CD4-positive, CD25-positive, alpha-beta regulatory T cell (primary cell): ENCODE measurements at places on chromosomes 6 and 20.

- no peak for DNase-seq
Measured at GRCh38 chr6:29602564-29603361, 17.8 kb downstream of the OR2H2 start.

GRCh38 chr6:12291071-12291838 lies 1.1 kb downstream of the EDN1 start:
- DNase-seq, result no peak

GRCh38 chr6:147700436-147701209 lies 192.1 kb downstream of the SAMD5 start:
- DNase-seq, result no peak

DNA sequence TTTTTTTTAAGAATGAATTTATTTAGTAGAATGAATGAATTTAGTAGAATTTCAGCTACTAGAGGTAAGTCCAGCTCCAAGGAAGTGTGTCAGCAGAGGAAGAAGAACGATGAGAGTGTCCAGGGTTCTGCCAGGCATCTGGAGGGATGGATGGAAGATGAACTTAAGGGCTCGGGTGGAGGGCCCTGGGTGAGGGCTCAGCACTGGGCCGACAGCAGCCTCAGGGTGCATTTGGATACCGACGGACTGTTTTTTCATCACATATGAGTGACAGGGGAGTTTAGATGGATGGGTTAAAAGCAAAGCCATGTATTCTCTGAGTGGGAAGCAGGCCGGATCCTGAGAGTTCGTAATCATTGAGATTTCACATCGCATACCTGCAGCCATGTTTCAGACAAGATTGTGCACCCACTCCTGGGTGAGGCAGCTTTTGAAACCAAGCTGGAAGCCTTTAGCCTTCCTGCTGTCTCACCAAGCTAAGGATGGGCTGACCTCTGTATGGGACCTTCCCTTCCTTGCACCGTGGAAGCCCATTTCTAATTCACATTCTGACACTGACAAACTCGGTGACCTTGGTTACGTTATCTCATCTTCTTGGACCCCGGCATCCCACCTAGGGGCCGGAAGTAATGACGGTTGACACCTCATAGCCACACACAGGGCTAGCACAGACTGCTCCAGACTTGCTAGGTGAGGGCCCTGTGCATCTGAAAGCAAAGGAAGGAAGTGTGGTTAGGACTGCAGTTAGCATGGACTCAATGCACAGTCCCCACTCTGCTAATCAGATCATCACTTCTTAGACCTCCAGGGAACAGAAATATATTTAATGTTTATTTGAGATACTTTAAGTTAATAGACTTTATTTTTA lies 228.5 kb downstream of the SLC24A3 start:
- no peak for DNase-seq

DNA sequence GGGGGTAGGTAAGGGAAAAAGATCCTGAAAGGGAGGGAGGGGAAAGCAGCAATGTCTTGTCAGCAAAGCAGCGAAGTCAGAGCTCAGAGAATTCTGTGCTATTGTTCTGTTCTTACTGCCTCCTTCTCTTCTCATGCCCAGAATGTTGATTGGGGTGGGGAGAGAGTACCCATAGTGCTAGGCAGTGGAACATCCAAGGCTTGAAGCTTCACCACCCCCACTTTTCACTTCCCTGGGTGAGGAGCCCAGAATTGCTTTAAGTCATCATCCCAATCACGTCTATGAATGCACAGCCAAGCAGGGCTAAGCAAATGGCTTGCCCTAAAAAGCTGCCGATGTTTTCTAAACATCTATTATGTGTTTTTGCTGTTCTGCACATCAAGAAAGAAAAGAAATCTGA lies 16.5 kb downstream of the REPS1 start:
- DNase-seq, result no peak

DNA sequence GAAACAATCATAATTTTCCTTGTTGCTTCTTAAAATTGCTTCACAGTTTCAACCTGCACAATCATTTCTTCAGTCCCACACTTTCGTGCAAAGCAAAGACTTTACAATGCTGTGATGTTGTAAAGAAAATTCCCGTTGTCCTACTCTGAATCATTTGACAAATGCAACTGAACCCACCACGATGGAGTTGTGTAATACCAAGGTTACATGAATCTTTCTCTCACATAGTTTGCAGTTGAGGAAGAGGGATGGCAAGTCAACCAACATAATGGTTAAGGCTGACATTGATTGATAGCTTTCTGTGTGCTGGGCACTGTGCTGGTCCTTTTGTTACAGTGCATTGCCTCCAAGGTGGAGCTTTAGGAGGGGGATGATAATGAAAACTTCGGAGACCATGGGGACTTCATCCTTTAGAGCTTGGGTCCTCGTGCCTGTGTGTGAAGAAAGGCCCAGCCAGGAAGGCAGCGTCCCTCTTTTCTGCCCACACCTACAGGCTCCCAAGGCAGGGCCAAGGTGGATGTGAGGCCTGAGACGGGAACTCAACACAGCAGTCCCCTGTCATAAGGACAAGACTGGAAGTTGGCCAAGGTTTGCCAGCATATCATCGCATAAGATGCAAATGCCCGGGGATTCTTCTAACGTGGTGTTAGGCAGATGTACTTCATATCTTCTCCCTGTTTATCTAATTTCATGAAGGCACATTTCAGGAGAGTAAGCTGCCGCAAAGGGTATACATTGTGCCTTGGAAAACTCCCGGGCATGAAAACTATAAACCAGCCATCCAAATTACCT lies 96.9 kb downstream of the LY86 start:
- DNase-seq, result no peak

- DNase-seq, result no peak
Measured at GRCh38 chr20:4809707-4810106, 88.0 kb downstream of the PRND start.

DNA sequence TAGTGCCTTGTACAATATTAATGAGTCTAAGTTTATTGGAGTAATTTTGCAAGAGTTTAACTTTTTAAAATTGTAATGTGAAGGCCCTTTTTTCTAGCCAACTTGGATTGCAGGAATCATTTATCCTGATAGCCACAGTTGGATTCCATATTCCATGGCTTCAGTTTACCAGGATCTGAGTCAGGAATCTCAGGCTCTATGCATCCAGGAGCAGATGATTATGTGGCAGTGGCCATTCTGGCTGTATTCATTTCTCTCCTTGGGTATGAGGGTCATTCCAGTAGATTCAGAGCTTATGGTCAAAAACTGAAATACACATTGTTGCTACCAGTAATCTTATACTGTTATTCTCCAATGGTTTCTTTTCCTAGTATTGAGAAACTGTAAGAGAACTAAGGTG lies 2.9 kb downstream of the AIG1 start:
- no peak for DNase-seq

- no peak for DNase-seq
Measured at GRCh38 chr20:22408521-22409402, 175.6 kb downstream of the FOXA2 start.

DNA sequence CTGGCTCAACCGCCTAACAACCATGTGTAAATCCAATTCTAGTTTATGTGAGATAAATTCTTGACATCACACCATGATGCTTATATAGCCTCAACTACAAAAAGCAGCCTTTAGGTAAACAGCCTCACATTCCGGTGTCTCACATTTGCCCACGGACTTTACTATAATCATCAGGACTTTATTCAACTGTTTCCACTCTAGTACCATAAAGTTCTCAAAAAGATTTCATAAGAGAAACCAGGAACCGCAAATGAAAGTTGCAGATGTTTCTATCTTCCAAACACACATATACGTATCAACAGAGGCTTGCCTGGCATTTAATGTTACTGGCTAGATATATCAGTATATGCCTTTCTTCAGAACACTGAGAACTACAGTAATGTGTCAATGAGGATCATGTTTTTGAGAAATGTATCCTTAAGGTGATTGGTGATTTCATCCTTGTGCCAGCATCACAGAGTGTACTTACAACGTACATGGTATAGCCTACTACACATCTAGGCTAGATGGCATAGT lies 80.0 kb downstream of the EPB41L2 start:
- DNase-seq, result no peak
